ENCODE measurements at places on chromosomes 16 and 17. TPM values are rescaled to one million over a fixed set of nuclear protein-coding genes. Genes with fewer than 3 reads are reported as not detected.

CASKIN2 gene
- total RNA-seq, result 19.9 TPM

CA7 gene
- not detected for total RNA-seq

SYCE1L gene
- 4.2 TPM for total RNA-seq

SOST gene
- not detected for total RNA-seq

CACNG5 gene
- not detected for total RNA-seq

SDF2 gene
- 33.1 TPM for total RNA-seq

EVI2B gene
- total RNA-seq, result 11.0 TPM

GAST gene
- total RNA-seq, result not detected

CRYM gene
- 3.9 TPM for total RNA-seq

ZFHX3 gene
- total RNA-seq, result 28.0 TPM

TMEM114 gene
- total RNA-seq, result not detected

SHISA6 gene
- total RNA-seq, result 1.5 TPM

SLC13A2 gene
- total RNA-seq, result not detected

PSMD7 gene
- total RNA-seq, result 74.4 TPM

DNA sequence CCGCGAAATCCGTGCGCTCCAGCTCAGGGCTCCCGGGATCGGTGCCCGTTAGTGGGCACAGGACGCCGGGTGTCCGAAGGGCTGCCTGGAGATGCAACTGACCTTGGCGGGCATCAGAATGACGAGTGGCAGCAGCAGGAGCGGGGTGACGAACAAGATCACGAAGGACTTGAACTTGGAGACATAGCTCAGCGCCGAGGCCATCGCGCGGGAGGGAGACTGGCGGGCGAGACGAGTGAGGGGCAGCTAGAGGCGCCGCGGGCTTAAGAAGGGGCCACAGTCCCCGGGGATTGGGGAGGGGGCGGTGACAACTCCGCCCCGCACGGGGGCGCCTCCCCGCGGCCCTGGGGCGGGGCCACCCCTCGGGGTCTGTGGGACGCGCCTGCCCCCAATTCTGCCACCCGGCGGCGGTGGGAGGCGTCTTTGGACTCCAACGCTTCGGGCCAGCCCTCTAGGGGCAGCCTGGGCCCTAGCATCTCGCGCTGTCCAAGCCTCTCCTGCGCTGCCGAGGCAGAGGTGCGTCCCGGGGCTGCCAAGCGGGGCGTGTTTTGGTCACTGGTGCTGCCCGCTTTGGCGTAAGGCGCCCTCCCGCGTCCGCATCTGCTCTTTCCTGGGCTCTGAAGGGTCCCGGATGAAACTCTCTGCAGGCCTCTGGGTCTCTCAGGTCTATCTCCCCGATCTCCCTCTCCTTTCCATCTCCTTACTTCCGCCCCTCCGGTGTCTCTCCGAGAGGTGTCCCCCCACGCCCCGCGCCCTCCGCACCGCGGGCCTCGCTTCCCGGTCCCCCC, at the start of gene SLC13A5:
Gene SLC13A5 (minus strand): TSS at position 240 of the 788 bp plus-strand sequence. CDS start 36 bp downstream, at position 204.
- DNase-seq, result no peak

- no peak for DNase-seq
Observed at GRCh38 chr17:81002409-81003361, 11.0 kb downstream of the CHMP6 start.

DNA sequence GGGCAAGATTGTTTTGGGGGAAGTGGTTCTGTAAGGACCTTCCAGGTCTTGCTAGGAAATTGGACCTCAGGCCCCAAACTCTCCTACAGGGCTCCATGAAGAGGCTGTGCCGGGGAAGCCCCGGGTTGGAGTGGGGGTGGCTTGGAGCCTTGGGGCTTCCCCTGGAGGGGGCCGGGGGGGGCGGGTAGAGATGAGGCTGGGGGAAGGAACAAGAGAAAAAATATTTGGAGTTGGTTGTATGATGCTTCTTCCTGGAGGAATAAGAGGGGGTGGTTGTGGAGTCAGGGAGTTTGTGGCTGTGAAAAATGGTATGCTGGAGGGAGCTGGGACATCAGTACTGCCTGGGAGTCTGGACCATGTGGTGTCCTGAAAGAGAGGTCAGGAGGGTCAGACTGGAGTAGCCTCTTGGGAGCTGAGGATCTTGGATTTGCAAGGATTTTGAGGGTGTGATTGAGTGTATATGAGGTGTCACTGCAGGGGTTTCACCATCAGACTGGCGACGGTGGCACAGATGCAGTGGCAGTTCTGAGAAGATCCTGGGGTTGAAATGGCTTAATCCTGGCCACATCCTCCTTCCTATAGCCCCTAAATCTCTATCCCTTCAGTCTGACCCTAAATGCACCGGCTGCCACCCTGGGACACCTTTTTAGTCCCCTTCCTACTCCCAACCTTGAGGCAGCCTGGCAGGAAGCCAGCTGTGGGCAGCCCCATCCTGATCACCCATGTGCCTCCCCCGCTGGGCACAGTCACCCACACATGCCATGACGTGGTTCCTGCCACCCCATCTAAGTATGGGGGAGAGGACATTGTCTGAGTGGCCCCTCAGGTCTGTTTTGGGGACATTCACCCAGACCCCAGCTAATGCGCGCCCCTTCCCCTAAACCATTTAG, 10.9 kb downstream of the RARA start:
- no peak for DNase-seq

DNA sequence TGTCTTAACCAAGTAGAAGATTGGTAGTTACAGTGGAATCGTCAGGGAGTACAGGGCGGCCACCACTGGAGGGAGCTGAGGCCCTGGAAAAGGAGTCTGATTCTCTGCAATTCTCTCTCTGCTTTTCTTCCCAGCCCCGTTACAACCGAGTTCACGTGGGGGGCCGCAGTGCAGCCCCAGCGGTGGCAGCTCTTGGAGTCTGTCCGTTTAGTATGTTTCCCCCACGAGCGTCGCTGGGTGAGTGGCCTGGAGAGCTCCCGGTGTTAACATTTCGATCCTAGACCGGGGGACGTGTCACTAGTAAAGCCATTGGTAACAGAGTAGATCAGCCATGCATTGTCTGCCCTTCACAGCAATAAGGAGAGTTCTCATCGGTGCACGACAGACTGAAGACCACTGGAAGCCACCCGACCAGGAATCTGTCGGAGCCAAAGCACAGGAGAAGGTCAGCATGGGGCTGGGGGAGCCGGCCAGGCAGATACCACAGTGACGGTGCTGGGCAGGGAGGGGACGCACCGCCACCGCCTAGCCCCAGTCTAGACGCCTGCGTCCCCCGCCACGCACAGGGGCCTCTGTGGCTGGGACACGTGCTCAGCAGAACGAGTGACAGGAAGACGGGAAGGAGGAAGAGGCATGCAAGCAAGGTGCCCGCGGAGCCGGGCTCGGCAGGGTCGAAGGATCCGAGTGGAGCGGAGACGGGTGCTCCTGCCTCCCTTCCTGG, 15.7 kb downstream of the SLC16A3 start:
- DNase-seq, result no peak

- no peak for DNase-seq
Observed at GRCh38 chr16:56939801-56940200, 7.9 kb downstream of the HERPUD1 start.

- no peak for DNase-seq
Observed at GRCh38 chr16:83494459-83494858, 313.3 kb upstream of the HSBP1 start.

- no peak for DNase-seq
Observed at GRCh38 chr17:79026376-79027273, 2.7 kb downstream of the C1QTNF1 start.

DNA sequence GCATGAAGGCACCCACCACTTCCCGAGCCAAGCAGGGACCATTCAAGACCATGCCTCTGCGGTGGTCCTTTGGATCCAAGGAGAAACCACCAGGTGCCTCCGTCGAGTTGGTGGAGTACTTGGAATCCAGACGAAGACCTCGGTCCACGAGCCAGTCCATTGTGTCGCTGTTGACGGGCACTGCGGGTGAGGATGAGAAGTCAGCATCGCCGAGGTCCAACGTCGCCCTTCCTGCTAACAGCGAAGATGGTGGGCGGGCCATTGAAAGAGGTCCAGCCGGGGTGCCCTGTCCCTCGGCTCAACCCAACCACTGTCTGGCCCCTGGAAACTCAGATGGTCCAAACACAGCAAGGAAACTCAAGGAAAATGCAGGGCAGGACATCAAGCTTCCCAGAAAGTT, 63.4 kb downstream of the DHRS7C start:
- DNase-seq, result no peak

GRCh38 chr17:56774650-56775049, 59.1 kb downstream of the C17orf67 start:
- no peak for DNase-seq

DNA sequence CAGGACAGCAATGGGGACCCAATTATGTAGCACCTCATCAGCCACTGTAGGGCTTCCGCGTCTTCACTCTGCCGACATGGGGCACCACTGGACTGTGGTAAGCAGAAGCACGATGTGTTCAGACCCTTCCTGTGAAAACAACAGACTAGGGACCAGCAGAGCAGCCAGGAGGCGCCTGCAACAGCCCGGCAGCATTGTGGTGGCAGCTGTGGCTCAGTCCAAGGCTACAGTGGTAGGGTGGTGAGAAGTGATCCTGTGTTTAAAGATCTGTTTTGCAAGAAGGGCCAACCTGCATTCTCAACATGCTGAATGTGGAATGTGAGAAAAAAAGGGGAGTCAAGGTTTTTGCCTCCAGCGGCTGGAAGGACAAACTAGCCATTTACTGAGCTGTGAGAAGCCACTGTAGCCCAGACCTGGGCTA, 80.8 kb downstream of the GAS7 start:
- DNase-seq, result no peak

DNA sequence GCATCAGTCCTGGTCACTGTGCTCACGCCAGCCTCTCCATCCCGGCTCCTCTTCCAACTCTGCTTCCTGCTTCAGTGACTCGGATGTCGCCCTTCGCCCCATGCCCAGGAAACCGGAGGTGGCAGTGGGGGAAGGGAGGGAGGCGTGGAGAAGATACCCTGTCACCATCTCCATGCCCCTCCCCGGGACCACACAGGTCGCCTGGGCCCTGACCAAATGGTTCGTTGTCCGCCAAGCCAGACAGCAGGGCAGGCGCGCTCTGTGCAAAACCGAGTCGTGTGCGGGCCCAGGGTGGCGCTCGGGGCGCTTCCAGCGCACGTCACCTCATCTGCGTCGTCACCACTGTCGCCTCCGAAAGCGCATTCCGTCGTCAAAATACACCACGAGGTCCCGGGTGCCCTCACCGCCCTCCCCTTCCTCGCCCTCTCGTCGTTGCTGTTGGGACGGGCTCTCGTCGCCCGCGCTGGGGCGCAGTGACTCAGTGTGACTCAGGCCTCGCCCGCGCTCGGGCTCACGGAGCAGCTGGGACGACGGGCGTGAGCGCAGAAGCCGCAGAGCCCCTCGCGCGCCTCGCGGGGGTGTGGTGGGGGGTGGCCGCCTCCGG, 39.2 kb downstream of the ZNF778 start:
- no peak for DNase-seq

GRCh38 chr16:48479329-48479728, 94.1 kb upstream of the SIAH1 start:
- DNase-seq, result no peak

DNA sequence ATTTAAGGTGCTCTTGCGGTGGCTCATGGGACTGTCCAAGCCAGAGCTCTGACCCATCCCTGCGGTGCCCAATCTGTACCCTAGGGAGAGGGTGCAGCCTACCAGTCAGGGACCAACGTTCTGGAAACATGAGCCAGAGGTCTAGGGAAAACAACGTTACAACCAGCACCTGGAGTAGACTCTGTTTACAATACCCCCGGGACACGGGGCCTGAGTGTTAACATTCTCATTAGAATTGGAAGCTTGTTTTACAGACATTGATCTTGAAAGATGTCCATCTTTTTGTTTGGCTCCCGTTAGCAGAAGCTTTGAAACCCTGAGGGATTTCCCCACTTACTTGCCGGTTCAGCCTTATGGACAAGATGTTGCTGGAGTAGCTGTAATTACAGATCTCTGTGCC, 6.9 kb downstream of the WIPI1 start:
- no peak for DNase-seq

GRCh38 chr16:54286366-54287130, at the start of gene IRX3:
Gene IRX3, minus strand, starts transcription at chr16:54286787. Its CDS starts 737 bp downstream, at chr16:54286050.
- DNase-seq, result no peak

DNA sequence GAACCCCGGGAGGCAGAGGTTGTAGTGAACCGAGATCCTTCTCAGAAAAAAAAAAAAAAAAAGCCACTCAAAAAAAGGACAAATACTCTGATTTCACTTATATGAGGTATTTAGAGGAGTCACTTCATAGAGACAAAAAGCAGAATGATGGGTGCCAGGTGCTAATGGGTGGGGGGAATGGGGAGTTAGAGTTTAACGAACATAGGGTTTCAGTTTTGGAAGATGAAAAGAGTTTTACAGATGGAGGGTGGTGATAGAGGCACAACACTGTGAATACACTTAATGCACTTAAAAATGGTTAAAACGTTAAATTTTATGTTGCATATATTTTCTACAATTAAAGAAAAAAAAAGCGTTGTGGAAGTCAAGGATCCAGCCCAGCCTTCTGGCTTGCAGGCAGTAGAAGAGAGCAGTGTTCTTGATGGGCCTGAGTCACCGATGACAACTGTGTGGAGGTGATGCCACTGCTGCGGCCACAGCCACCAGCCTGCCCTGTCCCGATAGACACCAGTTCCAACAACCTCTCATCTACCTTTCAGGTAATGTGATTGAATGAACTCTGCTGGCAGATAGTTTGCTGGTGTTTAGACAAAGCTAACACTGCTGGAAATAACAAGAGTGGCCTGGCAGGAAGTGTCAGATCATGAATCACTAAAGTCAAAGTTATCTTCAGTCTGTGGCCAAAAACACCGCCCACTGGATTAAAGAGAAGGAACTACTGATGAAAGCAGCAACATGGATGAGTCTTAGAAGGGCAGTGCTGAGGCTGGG, 49.9 kb upstream of the COX10 start:
- DNase-seq, result no peak

DNA sequence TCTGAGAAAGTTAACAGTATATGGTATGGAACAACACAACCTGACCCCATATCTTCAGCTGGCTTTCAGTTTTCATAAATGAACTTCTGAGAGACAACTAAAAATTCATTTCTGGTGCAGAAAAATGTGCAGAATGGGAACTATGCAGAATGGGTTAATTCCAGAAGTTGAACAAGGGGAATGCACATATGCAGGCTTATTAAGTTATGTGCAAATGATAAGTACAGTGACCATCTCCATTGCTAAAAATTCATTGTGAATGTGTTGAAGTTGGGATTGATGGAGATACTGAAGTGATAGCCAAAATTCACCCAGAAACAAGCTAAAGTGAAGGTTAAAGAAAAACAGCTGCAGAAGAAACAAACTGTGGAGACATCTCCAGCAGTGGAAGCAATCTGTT, 315.8 kb downstream of the CA10 start:
- no peak for DNase-seq

- no peak for DNase-seq
Observed at GRCh38 chr17:38742411-38743308, 5.5 kb downstream of the PCGF2 start.

- DNase-seq, result no peak
Observed at GRCh38 chr16:58110571-58111301, 18.4 kb downstream of the CFAP20 start.

DNA sequence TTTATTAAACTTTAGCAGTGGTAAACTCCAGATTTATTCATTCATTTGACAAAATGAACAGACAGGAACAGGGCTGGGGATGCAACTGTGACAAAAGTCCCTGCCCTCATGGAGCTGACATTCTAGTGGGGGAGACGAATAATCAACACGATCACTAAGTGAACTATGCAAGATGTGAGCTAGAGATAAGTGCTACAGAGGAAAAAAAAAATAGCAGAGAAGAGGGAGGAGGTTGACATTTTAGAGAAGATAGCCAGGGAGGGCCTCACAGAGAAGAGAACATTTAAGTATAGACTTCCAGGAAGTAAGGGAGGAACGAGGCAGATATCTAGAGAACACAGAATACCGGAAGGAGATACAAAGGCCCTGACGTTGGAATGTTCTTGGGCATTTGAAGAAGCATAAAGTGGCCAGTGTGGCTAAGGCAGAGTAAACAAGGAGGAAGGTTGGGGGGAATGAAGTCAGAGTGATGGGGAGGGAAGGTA, 17.9 kb upstream of the AP1G1 start:
- no peak for DNase-seq

GRCh38 chr16:90035902-90036301, 16.6 kb upstream of the DBNDD1 start:
- DNase-seq, result no peak
